Uterus (tissue), 4 donors: ENCODE measurements at places on chromosomes 5 and 9. TPM values are rescaled to one million over a fixed set of nuclear protein-coding genes. Genes with fewer than 3 reads are reported as not detected.

- peak; percentile 22 for DNase-seq
Measured at GRCh38 chr5:37900692-37901091, 60.9 kb upstream of the GDNF start.

The CCT5 gene
- total RNA-seq = 251 TPM

DNA sequence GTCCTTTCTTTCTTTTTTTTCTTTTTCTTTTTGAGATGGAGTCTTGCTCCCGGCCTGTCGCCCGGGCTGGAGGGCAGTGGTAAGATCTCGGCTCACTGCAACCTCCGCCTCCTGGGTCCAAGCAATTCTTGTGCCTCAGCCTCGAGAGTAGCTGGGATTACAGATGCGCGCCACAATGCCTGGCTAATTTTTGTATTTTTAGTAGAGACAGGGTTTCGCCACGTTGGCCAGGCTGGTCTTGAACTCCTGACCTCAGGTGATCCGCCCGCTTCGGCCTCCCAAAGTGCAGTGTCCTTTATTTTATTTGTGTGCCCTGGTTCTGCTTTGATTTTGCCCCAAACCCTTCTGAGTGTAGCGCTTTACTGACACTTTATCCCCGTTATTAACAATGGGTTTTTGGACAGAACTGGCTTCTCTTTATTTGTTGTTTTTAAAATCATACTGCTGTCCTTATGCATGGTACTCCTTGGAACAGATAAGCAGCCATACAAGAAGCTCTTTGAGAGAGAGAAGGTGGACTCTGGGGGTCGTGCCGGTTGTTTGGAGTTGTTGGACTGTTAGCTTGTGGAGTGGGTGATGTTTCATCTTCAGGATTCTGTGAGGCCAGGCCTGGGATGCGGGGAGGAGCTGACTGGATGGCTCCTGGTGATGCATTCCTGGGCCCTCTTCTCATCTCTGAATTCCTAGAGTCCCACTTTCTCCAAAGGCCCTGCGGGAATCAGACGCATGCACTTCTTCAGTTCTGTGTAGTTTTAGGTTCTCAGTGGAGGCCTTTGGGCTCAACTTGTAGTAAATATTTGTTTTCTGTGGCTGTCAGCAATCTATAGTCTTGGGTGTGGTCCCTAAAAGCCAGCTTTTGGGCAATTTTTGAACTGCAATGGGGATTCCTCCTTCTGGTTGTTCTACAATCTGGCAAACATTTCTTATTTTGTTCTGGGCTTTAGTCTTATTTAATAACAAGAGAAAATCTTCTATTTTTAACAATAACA is 47.8 kb downstream of the PTTG1 start:
- DNase-seq = no peak

DNA sequence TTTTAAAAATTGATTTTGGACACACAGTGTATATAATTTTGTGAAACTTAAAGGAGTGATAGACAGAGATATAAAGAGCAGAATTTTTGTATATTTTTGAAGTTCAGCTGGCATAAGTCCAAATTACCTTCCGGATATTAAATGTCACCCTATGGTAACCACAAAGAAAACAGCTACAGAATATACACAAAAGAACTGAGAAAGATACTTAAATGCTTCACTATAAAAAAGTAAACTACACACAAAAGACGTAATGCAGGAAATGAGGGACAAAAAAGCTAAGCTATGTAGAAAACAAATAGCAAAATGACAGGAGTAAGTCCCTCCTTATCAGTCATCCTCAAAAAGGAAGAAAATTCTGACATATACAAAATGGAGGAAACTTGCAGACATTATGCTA is 29.4 kb downstream of the HACD4 start:
- DNase-seq = no peak

- no peak for DNase-seq
Measured at GRCh38 chr5:100789694-100790093, 113.4 kb downstream of the ST8SIA4 start.

DNA sequence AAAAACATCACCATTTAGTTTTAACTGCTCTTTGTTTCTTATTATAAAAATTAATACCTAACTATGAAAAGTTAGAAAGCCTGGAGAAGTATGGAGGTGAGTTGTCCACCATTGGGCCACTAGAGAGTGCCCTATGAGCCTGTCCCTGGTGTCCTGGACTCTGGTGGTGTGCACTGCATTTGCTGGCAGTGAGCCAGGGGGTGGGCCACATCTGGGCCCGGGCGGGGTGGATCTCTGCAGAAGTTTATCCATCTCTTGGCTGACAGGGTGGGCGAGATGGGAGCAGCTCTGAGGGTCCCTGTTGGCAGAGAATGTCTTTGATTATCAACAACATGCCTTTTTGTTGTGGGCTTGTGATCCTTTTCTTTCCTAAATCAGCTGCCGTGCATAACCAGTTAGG is 8.2 kb downstream of the TENT4A start:
- no peak for DNase-seq

The SMIM33 gene
- not detected for total RNA-seq

DNA sequence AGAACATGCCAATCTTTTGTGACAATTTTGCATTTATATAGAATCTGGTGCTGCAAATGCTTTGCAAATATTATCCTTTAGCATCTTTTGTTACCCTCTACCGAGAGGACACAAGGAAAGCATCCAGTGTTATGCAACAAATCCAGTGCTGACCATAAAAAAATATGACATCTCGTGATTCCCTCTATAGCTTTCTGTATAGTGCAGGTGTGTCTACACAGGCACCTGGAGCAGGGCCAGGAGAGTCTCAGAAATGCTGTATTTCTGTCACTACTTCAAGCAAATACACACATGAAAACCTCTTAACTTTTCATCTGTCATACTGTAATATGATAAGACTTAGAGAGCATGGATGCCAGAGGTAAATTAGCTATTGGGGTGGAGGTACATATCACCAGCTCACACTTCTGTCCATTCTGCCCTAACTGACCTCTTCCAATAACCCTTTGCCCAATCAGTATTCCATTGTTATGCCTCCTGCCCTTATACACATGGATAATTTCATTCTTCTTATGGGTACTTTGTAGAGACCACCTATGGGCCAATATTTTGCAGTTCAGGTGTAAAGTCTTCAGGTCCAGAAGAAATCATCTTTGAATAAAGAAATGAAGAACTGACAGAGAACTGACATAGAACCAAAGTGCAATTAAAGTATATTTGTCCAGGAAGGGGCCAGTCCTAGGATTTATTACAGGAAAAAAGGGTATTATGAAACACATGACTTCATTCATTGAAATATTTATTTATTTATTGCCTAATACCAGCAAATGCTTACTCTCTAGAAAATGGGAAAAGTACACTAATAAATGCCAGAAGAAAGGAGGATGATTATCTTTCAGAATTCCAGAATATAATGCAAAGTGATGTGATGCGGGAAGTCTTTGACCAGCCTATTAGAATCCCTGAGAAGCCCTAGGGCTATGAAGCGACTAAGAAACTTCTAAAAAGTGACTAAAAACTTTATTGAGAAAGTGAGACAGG is 106.5 kb downstream of the EPB41L4A start:
- DNase-seq = no peak

The PCDHB2 gene
- total RNA-seq = 4.9 TPM

DNA sequence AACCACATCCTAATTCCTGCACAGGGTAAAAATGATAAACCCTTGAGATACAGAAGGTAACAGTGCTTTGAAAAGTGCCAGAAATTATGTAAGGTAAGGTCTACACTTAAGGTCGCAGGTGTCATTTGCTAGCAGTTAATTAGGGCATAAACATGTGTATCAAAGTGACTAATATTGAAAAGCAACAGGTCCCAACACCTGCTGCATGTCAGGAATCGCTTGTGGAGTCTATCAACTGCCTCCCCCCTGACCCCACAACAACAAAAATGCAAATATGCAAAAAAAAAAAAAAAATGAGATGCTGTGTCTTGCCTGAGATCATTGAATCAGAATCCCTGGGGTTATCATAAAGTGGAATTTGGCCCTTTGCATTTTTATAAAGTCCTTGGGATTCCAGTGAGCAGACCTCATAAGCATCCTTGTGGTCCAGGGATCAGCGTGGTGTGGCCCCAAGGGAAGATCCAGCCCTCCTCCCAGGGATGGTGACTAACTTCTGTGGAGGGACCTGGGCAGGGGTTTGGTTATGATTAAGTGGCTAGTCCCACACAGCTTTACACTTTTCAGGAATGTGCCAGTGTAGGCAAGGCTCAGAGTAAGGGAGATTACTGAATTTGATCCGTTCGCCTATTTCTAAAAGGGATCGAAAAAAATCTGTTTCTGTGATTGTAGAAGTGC is 92.5 kb upstream of the TNFSF8 start:
- no peak for DNase-seq

DNA sequence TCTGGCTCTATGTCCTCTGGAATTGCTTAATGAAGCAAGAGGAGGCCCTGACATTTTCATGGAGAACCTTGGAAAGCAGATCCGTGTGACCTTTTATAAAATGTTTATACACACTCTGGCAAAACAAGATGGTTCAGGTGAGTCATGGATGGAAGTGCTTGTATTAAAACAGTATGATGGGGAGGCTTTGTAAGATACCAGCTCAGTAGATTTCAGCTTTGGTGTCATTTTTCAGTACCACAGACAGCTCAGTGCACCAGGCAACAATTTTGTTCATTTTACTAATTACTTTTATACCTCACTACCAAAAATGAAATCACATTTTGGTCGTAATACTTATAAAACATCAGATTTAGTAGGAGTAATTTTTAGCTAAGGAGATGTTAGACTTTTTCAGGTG is 5.2 kb downstream of the KCNN2 start:
- DNase-seq = no peak

- no peak for DNase-seq
Measured at GRCh38 chr9:16367605-16368231, 502.8 kb downstream of the BNC2 start.

GRCh38 chr5:160524827-160525226 is 103.2 kb downstream of the PTTG1 start:
- DNase-seq = no peak

The INSYN2B gene
- total RNA-seq = 0.34 TPM

- no peak for DNase-seq
Measured at GRCh38 chr5:174773371-174773770, 49.0 kb downstream of the MSX2 start.

The BARHL1 gene
- not detected for total RNA-seq

- no peak for DNase-seq
Measured at GRCh38 chr5:3177338-3177737, 418.3 kb upstream of the IRX1 start.

DNA sequence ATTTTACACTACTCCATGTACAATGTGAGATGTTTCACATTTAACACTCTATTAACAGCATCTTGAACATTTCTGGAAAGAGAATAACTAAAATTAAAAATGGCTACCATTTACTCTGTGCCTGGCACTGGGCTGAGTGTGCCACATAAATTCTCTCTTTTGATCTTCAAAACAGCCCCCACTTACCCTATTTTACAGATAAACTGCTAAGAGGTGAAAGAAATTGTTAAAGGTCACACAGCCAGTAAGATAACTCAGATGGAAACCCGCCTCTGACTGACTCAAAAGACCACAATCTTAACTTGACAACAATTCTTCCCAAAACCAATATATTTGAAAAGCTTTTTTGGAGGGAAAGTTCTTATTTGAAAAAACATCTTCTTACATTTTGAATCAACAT is 97.3 kb downstream of the MAPKAP1 start:
- no peak for DNase-seq

The DBH gene
- 1.3 TPM for total RNA-seq

The FYB1 gene
- total RNA-seq = 16.5 TPM

The WDR31 gene
- total RNA-seq = 2.8 TPM

The GABRP gene
- total RNA-seq = 1.2 TPM

DNA sequence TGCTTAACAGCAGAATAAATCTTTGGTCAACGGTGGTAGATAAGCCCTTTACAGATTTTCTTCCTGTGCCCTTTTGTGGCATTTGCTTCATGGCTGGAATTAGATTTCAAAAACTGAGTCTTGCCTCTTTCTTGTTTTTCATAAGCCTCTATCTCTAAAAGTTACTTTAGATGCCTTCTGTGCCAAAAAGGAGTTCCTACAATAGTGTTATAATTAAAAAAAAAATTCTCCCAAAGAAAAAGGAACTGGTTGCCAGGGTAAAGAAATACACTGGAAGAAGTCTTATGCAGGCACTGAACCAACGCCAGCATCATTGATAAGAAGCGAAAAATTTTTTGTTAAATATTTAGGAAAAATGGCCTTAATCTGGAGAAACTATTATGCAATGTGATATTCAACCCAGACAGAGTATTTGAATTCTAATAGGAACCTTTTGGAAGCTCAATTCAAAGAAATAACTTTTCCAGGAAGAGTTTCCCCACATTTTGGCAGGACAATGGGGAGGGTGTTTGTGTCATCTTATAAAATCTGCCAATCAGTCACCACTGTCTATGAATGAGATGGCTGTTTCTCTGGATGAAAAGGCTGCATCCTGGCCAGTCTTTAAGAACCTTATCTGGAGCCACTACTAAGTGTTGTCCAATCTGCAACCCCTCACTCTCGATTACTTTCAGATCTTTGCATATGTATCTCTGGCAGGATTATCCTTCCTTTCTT is 608.1 kb downstream of the PDE4D start:
- DNase-seq = no peak

GRCh38 chr5:135106610-135107471 is 72.8 kb upstream of the PITX1 start:
- DNase-seq = no peak

The FCN2 gene
- total RNA-seq = 0.49 TPM

The GTF3C4 gene
- 27.8 TPM for total RNA-seq

The PCDHGB7 gene
- 12.6 TPM for total RNA-seq

- no peak for DNase-seq
Measured at GRCh38 chr9:133905493-133905892, 86.6 kb downstream of the VAV2 start.

The OR1J1 gene
- not detected for total RNA-seq

- no peak for DNase-seq
Measured at GRCh38 chr9:91760906-91761305, 189.1 kb downstream of the ROR2 start.

The LECT2 gene
- not detected for total RNA-seq

The CSNK1A1 gene
- total RNA-seq = 244 TPM

GRCh38 chr9:108437656-108438055 is 418.1 kb downstream of the ACTL7B start:
- DNase-seq = no peak

- no peak for DNase-seq
Measured at GRCh38 chr5:166906991-166907713, 1384.3 kb upstream of the WWC1 start.

The IFT74 gene
- total RNA-seq = 31.5 TPM

DNA sequence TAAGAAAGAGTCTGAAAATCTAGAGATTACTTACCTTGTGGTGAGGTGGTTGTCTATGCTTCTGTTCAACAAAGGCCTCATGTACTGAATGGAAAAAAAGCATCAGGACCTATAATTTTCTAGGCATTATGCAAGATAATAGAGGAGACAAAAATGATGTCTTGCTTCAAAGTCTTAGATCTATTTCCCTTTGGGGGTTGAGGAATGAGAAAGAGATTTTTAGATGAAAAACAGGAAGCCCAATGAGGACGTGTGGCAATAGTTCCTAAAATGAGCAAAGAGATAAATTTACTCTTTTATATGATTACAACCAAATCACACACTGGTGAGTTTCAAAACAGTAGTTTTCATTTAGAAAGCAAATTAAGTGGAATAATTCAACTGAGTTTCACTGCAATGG is 99.5 kb downstream of the GHR start:
- no peak for DNase-seq
